ENCODE measurements at places on chromosomes 7 and 10.
A peak's percentile ranks its signal among the peaks of the same experiment; 100 is the strongest.

DNA sequence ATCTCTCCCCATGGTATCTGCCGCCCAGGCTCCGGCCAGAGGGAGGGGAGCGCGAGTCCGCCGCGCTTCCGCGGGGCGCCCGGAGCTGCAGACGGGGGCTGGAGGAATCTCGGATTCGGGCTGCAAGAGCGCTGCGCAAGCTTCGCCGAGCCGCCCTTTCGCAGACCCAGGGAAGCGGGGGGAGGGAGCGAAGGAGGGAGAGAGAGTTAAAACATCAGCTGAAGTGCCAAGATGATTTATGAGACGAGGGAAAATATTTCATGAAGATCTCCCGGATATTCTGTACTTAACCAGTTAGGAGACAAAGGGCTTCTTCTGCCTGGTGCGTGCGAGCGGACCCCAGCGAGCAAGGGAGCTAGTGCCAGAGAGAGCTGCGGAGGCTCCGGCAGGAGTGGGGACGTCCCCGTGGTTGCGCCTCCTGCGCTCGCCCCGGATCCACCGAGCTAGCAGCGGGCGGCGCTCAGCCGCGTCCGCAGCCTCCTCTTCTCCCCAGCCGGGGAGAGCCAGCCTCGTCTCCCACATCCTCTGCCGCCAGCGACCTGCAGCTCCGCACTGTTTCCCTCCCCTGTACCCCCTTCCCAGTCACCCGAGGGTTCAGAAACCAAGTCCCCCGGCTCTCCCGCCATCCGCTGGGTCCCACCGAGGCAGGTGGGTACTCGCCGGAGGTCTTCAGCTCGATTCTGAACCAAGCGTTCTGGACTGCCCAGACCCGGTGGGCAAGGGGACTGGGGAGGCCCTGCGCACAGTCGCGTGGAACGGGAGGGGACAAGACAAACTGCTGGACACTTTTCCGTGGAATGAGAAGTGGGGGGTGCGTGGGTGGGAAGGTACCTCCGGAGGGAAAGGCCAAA is 1.0 kb upstream of the PAX2 start:
- no peak for DNase-seq
- peaks cover 99% of the 10 kb centered on the region for H3K27me3 ChIP-seq
- no peak overlapping the region for H3K4me3 ChIP-seq
- peaks cover 44% of the 10 kb centered on the region for H3K4me1 ChIP-seq
- no peak overlapping the region for H3K27ac ChIP-seq

- no peak overlapping the region for H3K4me3 ChIP-seq
- H3K36me3 ChIP-seq = no peaks in the 10 kb centered on the region
- no peaks in the 10 kb centered on the region for H3K4me1 ChIP-seq
- H3K27me3 ChIP-seq = no peaks in the 10 kb centered on the region
Observed at GRCh38 chr10:75987616-75988015, 556.2 kb downstream of the LRMDA start.

DNA sequence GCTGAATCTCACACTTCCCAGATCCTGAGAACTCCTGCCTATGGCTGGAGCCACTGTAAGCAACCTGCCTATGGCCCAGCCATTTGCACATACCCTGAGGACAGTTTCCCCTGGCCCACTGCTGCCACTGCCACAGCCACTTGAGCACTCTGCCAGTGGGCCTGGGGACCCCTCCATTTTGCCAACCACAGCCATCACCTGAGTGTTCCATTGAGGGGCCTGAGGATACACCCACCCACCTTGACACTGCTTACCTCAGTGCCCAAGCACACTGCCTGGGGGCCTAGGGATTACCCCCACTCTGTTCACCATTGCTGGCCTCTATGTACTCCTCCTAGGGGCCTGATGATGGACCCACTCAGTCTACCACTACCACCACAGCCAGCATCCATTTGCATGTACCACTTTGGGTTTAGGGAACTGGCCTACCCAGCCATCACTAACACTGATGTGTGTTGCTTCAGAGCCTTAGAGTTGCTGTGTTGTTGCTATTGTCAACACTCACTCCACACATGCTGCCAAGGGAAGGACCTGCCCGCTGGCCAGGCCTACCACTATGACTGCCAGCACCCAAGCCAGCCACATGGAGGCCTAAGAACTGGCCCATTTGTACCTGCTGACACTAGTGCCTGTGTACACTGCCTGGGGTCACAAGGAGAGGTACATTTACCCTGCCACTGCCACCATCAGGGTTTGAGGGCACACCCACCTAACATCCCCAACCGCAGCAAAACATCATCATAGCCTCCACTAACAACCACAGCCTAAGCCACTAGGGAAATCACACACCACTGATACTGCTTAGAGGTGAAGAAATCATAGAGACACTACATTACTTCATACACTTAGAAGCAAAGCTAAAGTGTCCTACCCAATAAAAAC is 45.9 kb upstream of the ANTXRL start:
- no peaks in the 10 kb centered on the region for H3K4me1 ChIP-seq
- DNase-seq = no peak

DNA sequence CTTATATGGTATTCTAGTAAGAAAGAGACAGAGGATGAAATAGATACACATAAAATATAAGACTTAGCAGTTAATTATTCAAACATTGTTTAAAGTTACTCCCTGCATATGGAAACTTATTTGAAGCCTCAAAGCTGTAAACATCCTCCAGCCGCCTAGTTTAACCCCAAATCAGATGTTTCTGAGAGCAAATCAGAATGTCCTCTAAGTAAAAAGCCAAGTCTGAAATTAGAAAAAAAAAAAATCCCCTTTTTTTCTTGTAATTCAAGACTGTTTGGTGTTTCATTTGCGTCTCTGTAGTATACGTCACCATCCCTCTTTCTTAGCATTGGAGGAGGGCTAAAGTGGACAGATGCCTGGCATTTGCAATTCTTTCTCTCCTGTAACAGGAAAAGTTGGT is 46.4 kb downstream of the TMEM26 start:
- no peaks in the 10 kb centered on the region for H3K27me3 ChIP-seq
- DNase-seq = no peak
- no peak overlapping the region for H3K27ac ChIP-seq
- no peaks in the 10 kb centered on the region for H3K36me3 ChIP-seq

DNA sequence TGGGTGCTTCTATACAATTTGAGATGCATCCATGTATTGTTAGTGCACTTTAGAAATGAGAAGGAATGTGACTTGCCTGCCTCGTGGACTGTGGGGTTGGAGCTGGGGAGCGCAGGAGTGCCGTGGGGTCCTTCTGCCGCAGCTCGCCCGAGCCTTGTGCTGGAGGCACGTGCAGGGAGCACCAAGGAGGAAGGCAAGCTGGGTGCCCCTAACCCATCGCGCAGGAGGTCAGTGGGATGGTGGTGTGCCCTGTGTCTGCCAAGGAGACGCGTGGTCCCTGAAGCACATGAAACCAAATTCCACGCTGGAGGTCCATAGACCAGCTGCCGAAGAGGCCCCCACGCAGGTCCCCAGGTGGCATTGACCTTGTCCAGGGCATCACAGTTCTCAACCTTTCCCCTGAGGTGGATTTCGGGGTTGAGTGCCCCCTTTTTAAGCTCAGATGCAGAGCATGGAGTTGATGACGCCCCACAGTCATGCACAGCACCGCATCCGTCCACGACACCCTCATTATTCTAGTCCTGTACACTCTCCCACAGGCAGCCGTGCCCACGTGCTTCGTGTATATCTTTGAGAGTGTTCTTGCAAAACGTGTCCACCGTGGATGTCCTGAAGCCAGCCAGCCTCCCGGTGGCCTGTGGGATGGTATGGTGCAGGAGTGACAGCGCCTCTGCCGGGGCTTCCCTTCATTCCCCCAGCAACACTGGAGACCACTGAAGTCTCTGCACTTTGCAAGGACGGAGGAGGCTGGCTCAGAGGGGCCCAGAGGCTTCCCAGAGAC is 35.5 kb downstream of the FKBP6 start:
- DNase-seq = no peak
- H3K36me3 ChIP-seq = no peaks in the 10 kb centered on the region
- no peak overlapping the region for H3K4me3 ChIP-seq
- H3K27me3 ChIP-seq = no peaks in the 10 kb centered on the region

GRCh38 chr7:29421010-29421956 is 142.4 kb upstream of the PRR15 start:
- H3K27ac ChIP-seq = no peak overlapping the region
- no peaks in the 10 kb centered on the region for H3K36me3 ChIP-seq
- no peak overlapping the region for H3K4me3 ChIP-seq
- no peaks in the 10 kb centered on the region for H3K27me3 ChIP-seq
- no peak for DNase-seq

GRCh38 chr7:29332042-29332811 is 137.7 kb downstream of the CHN2 start:
- H3K27ac ChIP-seq = no peak overlapping the region
- DNase-seq = no peak
- H3K36me3 ChIP-seq = no peaks in the 10 kb centered on the region
- no peak overlapping the region for H3K4me3 ChIP-seq
- no peaks in the 10 kb centered on the region for H3K27me3 ChIP-seq

GRCh38 chr7:11193131-11193867 is 219.6 kb downstream of the PHF14 start:
- no peaks in the 10 kb centered on the region for H3K4me1 ChIP-seq
- no peaks in the 10 kb centered on the region for H3K36me3 ChIP-seq
- no peaks in the 10 kb centered on the region for H3K27me3 ChIP-seq
- DNase-seq = peak; percentile 52
- H3K27ac ChIP-seq = peak overlapping the region; percentile 41

- H3K4me3 ChIP-seq = peak overlapping the region; percentile 92
- H3K36me3 ChIP-seq = peaks cover 4% of the 10 kb centered on the region
- peak; percentile 82 for DNase-seq
- H3K27ac ChIP-seq = peak overlapping the region; percentile 92
- H3K4me1 ChIP-seq = peaks cover 17% of the 10 kb centered on the region
Observed at GRCh38 chr7:105521027-105521716, 899 bp downstream of the PUS7 start.

- no peak overlapping the region for H3K27ac ChIP-seq
- H3K4me1 ChIP-seq = peaks cover 17% of the 10 kb centered on the region
- H3K36me3 ChIP-seq = no peaks in the 10 kb centered on the region
- H3K27me3 ChIP-seq = no peaks in the 10 kb centered on the region
- no peak for DNase-seq
Observed at GRCh38 chr10:126902157-126902556, 3.1 kb upstream of the DOCK1 start.

- no peak for DNase-seq
- H3K4me3 ChIP-seq = no peak overlapping the region
- H3K4me1 ChIP-seq = peaks cover under 1% of the 10 kb centered on the region
- no peaks in the 10 kb centered on the region for H3K36me3 ChIP-seq
- no peak overlapping the region for H3K27ac ChIP-seq
- no peaks in the 10 kb centered on the region for H3K27me3 ChIP-seq
Observed at GRCh38 chr10:60394446-60394845, 4.8 kb upstream of the ANK3 start.

- peaks cover 15% of the 10 kb centered on the region for H3K4me1 ChIP-seq
- no peaks in the 10 kb centered on the region for H3K27me3 ChIP-seq
- H3K4me3 ChIP-seq = no peak overlapping the region
- no peaks in the 10 kb centered on the region for H3K36me3 ChIP-seq
- DNase-seq = no peak
Observed at GRCh38 chr10:3866332-3866731, 81.3 kb upstream of the KLF6 start.

GRCh38 chr10:72218325-72218724 is 2.2 kb upstream of the ASCC1 start:
- peaks cover 16% of the 10 kb centered on the region for H3K36me3 ChIP-seq
- H3K4me1 ChIP-seq = peaks cover 54% of the 10 kb centered on the region
- peak overlapping the region; percentile 60 for H3K27ac ChIP-seq
- DNase-seq = no peak
- H3K4me3 ChIP-seq = no peak overlapping the region

GRCh38 chr10:127797339-127797738 is 60.4 kb downstream of the FOXI2 start:
- DNase-seq = no peak
- no peaks in the 10 kb centered on the region for H3K27me3 ChIP-seq
- H3K27ac ChIP-seq = no peak overlapping the region

DNA sequence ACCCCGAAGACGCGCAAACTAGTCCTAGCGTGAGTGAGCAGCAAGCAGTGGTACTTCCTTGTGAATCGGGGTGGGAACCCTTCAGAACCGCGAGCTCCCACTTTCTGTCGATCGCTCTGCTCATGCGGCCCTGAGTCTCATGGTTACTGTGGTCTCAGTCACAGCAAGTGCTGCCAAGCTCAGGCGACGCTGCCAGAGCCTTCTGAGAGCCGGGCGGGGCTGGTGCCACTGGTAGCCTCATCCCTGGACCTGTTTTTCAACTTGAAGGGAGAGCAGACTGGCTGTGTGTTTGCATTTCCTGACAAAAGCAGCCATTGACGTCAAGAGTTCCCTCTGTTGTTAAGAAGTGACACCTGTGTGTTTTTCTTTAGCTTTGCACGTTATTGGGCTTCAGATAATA is 32.9 kb upstream of the BHLHA15 start:
- no peaks in the 10 kb centered on the region for H3K27me3 ChIP-seq
- H3K4me3 ChIP-seq = no peak overlapping the region
- peak; percentile 91 for DNase-seq
- peaks cover 17% of the 10 kb centered on the region for H3K4me1 ChIP-seq

GRCh38 chr7:121385800-121386179 is 10.3 kb downstream of the FAM3C start:
- peaks cover 31% of the 10 kb centered on the region for H3K4me1 ChIP-seq
- H3K27ac ChIP-seq = no peak overlapping the region
- no peak overlapping the region for H3K4me3 ChIP-seq
- no peak for DNase-seq
- H3K36me3 ChIP-seq = no peaks in the 10 kb centered on the region
- H3K27me3 ChIP-seq = no peaks in the 10 kb centered on the region

DNA sequence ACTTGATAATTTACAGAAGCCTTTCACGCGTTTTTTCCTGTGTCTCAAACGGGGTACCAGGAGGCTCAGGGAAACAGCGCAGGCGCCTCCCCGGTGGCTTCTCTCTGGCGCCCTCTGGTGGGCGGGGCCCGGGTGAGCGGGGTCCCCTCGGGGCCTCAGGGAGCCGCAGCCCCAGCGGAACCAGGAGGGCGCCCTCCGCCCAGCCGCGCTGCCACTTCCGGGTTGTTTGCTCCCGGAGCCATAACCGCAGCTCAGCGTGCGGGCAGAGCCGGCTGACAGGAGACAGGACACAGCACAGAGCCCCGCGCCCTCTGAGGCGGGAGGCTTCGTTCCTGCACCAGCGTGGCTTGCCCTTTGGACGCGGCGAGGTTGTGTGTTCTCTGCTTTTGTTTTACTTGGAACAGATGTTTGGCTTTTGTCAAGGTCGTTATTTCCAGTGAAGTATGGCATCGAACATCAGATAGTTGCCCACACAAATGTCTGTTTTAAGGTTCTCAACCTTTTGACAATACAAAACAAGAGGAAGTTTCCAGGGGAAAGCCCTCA is 6.9 kb upstream of the CYP2E1 start:
- peak overlapping the region; percentile 46 for H3K4me3 ChIP-seq
- no peak overlapping the region for H3K27ac ChIP-seq
- no peaks in the 10 kb centered on the region for H3K36me3 ChIP-seq
- DNase-seq = peak; percentile 90
- no peaks in the 10 kb centered on the region for H3K4me1 ChIP-seq
- peaks cover under 1% of the 10 kb centered on the region for H3K27me3 ChIP-seq
